ENCODE measurements at places on chromosomes 4 and X.

- DNase-seq, result peak; percentile 68
These were observed 777 bp upstream of the WDFY3 start for GRCh38 chr4:84967243-84967690.

DNA sequence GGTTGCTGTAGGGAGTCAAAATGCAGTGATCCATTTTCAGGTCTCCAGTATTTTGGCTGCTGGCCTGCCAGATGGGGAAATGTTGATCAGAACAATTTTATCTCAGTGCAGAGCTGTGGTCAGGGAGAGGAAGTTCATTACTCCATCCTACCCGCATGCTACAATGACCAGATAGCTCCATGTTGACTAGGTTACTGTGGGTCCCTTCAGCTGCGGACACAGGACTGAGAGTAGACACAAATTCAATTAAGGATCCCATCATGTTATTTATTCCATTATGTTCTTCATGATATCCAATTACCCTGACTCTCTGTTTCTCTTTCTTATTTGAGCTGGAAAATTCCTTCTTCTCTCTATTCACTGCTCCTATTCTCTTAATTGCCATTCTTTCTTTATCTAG is 16.3 kb downstream of the SYNPO2 start:
- no peak for DNase-seq

DNA sequence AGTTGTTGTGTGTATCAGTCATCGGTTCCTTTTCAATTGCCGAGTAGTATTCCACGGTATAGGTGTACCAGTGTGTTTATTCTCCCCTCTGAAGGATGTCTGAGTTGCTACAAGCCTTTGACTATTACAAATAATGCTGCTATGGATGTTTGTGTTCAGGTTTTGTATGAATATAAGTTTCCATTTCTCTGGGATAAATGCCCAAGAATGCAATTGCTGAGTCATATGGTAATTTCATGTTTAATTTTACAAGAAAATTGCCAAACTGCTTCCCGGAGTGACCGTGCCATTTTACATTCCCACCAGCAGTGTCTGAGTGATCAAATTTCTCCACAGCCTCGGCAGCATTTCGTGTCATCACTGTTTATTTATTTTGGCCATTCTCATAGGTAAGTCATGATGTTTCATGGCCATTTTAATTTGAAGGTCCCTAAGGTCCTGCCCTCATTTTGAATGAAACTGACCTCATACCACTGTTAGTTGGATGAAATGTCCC is 73.9 kb downstream of the IRF2 start:
- DNase-seq, result no peak

DNA sequence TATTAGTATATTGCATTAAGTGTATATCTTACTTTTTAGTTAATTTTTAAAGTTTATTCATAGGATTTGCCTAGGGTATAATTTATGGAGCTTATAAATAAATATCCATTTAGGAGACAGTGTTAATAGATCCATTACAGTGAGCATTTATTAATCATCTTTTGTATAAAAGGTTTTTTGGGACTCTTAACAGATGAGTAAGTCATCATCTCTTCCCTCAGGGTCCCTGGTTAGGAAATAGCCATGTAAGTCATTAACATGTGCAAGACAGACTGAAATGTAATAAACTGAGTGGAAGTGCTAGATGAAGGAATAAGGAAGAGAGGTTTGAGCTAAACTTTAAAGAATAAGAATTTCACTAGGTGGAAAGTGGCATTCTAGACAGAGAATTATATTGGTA is 69.2 kb downstream of the PAQR3 start:
- no peak for DNase-seq

GRCh38 chr4:60173103-60173502 is 1027.0 kb upstream of the ADGRL3 start:
- DNase-seq, result no peak

DNA sequence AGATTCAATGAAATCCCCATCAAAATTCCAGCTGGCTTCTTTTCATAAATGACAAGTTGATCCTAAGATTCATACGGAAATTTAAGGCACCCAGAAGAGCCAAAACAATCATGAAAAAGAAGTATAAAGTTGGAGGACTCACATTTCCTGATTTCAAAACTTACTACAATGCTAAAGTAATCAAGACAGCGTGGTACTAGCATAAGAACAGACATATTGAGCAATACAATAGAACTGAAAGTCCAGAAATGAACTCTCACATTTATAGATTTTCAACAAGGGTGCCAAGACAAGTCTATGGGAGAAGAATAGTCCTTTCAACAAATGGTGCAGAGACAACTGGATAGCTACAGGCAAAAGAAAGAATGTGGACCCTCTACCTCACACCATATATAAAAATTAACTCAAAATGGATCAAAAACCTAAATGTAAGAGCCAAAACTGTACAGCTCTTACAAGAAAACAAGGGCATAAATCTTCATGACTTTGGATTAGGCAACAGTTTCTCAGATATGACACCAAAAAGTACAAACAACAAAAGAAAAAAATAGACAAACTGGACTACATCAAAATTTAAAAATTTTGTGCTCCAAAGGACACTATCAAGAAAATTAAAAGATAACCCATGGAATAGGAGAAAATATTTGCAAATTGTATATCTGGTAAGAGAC is 28.5 kb downstream of the SASH3 start:
- DNase-seq, result no peak

DNA sequence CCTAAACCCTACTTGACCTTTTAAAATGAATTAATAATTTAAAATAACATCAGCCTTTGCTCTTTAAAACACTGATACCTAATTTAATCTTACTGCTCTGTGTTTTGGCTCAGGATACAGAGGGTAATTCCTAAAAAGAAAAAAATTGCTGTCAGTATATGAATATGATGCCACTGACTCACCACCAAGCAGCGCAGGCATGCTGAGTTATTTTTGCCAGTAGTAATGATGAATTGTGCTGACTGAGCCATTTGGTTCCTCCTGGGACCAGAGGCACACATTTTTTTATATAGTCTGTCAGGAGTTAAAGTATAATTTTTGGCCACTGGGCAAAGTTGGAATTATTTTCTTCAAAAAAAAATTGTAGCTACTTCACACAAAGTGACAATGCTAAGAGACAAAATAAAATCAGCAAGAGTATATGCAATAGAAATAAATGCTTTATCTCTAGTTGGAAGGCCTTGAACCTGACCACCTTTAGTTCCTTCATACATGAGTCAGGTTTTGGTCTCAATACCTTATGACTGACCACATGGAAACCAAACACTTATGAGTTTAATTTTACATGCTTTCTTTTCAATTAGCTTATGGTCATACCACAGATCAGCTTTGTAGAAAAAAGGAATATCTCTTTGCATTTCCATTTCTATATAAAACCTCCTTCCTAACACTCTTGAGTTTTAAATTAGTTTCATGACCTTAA is 115.1 kb downstream of the PPP3CA start:
- DNase-seq, result no peak

DNA sequence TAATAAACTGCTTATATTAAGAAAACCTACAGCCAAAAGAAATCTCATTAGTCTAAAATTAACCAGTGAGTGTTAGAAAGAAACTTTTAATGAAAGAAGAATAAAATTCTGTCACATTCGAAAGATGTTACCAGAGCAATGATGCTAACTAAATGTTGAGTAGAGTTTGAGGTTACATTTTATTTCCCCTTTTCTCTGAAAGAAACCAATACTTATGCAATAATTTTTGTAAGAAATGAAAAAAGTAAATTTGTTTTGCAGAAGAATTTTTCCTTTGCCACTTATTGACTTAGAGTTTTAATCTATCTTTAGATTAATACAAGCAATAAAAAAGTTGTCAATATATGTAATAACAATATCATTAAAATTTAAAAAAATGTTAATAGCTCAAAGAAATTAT is 574.0 kb upstream of the GALNTL6 start:
- no peak for DNase-seq

DNA sequence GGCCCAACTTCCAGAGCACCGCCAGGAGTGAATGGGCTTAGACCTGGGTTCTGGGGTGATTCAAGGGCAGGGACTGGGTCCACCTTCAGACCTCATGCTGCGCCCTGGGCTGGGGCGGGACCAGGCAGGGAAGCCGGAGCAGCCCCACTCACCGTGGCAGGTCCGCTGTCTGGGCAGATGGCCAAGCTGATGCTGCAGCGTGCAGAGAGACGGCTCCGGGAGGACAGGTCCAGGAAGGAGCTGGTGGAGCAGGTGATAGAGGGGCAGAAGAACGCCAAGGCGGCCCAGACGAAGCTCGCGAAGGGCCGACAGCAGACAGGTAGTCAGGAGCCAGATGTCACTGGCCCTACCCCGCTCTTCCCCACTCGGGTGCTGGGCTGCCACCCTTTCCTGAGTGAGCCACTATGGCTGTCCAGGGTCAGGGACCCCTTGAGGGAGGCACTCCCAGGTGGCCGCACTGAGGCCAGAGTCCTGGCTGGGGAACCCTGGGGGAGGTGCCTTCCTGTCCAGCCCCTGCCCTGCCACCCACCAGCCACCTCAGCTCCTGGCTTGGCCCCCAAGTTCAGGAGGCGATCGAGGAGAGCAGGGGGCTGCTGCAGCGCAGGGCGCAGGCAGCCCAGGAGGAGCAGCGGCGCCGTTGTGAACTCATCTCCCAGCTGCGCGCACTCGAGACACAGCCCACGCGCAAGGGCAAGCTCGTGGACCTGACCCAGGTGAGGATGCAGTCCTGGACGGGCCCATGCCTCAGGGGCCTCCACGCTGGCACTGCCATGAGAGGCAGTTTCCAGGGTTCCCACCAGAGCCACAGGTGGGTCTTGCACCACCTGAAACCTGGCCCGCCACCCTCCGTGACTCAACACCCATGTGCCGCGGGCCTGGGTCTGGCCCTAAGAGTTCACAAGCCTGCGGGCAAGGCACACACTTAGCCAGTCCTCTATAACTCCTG is 10.1 kb upstream of the RNF4 start:
- no peak for DNase-seq

DNA sequence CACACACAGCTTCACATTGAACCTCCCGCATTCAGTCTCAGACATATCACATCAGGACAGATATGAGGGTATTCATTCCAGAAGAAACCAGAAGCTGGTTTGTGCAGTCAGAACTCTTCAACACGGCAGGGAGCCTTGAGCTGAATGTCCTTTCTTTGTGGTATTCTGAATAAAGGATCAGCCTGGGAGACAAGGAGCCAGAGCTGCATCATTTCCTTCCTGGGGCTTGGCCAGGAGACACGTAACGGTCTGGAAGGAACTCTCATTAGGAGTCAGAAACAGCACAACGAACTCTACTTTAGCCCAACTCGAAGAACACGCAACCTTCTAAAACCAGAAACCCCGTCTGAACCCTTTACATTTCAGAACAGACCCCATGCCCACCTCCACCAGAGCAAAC is 46.4 kb downstream of the KDR start:
- no peak for DNase-seq

GRCh38 chr4:14749910-14750309 is 252.4 kb upstream of the CPEB2 start:
- peak; percentile 18 for DNase-seq

- no peak for DNase-seq
These were observed 34.3 kb upstream of the PPP2R2C start for GRCh38 chr4:6506616-6507140.

GRCh38 chr4:78308517-78308916 is 243.1 kb upstream of the ANXA3 start:
- no peak for DNase-seq

DNA sequence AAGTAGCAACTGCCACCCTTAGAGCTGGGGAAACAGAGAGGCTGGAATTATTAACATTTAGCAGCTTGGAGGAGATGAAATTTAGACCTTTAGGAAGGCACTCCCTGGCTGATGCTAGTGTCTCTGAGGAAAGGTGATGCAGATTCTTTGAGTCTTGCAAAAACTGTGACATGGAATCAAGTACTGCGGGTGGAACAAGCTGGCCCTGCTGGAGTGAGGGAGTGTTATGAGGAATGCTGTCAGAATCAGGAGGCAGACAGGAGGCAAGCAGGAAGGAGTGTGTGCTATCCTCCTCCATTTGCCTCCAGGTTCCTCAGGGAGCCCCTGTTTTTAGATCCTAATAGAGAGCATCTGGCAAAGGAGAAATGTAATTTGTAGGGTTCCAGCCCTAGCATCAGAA is 391.7 kb upstream of the PITX2 start:
- DNase-seq, result no peak

DNA sequence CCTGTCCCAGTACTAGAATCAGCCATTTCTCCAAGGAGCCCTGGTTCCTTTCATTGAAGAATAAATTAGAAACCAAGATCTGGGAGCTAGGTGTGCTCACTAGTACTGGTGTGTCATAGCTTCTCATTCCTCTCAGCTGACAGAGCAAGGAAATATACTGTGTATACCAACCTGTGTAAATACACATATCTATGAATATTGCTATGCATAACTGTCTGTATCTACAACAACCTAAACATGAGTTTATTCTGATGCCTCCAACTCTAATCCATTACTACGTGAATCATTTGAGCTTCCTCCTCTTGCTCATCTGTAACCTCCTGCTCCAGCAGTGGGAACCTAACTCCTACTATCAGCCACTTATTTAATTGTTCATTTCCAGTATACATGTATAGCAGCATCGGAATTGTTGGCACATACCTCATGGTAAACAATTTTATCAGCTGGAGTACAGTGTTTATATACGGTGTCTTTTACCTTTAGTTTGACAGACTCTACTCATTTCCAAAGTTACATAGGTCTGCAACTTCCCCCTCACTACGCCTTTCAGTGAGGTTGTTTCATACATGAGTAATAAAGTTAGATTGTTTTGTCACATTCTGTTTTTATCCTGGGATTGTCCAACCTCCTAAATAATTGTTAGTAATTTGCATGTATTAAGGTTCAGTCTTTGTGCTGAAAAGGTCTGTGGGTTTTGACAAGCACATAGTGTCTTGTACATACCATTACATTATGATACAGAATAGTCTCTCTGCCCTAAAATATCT is 7.1 kb upstream of the SCRG1 start:
- no peak for DNase-seq

DNA sequence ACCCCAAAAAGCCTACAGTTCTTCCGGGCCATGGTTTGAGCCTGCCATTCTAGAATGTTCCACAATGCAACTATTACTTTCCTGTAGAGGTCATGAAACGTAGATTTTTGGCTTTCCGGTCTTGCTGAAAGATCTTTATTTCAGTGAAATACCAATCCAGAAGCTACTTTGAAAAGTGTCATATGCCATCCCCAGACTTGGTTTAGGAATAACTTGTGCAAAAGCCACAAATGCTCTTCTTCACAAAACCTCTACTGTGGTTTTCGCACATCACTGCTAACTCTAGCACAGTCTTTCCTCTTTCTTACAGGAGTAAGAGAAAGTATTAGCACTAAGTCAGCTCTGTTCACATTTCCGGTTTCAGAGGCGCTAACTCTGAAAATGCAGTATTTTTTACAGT is 12.7 kb upstream of the CD40LG start:
- DNase-seq, result no peak

- DNase-seq, result no peak
These were observed 177.3 kb downstream of the GRIA3 start for GRCh38 chrX:123361371-123361770.

DNA sequence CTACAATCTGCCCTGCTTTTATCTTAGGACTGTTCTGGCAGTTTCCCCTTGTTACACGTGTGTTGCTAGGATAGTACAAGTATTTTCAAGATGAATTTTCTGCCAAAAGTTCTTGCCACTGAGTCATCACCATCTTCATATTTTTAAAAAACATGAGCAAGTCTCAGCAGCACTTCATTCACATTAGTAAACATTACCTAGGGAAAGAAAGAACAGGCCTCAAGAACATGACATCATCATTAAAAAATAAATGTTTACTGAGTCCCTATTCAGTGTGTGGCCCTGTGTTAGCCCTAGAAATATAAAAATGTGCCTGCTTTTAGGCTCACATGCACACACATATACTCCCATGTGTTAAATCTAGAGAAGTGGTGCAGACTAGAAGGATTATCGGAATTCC is 18.7 kb upstream of the GPC3 start:
- no peak for DNase-seq

Data from midbrain (tissue), 1 donor.